ENCODE measurements at places on chromosomes 5 and 9. TPM values are rescaled to one million over a fixed set of nuclear protein-coding genes. Genes with fewer than 3 reads are reported as not detected.

GRCh38 chr9:89498852-89499480 lies 1.1 kb upstream of the SEMA4D start:
- no peak overlapping the region for H3K27ac ChIP-seq
- H3K4me3 ChIP-seq: no peak overlapping the region
- H3K4me1 ChIP-seq: peaks cover 14% of the 10 kb centered on the region
- DNase-seq: no peak
- no peaks in the 10 kb centered on the region for H3K36me3 ChIP-seq

DNA sequence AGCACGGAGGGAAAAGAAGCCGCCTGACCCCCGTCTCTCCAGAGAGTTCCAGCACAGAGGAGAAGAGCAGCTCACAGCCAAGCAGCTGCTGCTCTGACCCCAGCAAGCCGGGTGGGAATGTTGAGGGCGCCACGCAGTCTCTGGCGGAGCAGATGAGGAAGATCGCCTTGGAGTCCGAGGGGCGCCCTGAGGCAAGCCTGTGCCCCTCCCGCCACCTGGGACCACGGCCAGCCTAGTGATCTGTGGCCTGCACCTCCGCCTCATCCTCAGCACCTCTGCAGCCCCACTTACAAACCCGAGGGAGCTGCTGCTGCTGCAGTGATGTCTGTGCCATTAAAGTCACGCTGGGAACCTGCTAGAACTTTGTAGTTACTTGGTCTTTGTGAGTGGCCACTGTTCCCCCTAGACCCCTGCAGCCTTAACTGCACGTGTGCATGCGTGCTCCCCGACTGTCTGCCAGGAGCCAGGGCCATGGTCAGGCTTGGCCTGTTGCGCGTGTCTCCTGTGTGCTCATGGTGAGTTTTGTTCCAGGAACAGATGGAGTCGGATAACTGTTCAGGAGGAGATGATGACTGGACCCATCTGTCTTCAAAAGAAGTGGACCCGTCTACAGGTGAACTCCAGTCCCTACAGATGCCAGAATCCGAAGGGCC lies 12.5 kb downstream of the SQSTM1 start:
- no peaks in the 10 kb centered on the region for H3K27me3 ChIP-seq
- DNase-seq: no peak
- no peak overlapping the region for H3K27ac ChIP-seq
- H3K4me1 ChIP-seq: peaks cover 18% of the 10 kb centered on the region
- H3K4me3 ChIP-seq: no peak overlapping the region

- H3K36me3 ChIP-seq: no peaks in the 10 kb centered on the region
- no peaks in the 10 kb centered on the region for H3K27me3 ChIP-seq
- DNase-seq: no peak
- H3K4me1 ChIP-seq: peaks cover 13% of the 10 kb centered on the region
Measured at GRCh38 chr9:110126986-110127864, 80.7 kb downstream of the C9orf152 start.

DNA sequence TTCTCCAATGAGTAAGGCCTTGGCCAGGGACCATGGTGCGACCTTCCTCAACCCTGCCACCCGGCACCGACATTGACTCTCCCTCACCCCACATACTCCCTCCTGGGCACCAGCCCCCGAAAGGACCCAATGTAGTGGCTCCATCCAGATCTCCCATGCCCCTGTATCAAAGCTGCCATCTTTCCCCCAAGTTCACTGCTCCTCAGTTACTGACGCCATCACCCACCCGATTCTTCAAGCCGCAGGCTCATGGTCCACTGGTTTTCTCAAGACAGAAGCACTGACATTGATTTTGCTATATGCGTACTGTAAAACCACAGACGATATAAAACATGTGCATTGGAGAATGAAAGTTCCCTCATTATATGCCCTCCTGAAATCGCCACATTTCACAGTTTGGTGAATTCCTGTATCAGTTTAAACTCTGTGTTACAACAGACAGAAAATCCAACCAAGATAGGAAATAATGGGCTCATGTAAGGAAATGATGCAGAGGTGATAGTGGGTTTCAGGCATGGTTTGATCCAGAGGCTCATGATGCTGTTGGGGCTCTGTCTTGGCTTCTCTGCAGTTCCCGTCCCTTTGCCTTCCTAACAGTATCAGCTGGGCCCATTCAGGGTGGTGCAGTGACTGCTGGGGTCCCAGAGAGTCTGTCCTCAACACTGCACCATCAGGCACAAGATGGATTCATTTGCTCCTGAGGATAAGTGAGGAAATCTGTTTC lies 207.3 kb upstream of the IER5L start:
- no peaks in the 10 kb centered on the region for H3K27me3 ChIP-seq
- DNase-seq: no peak
- H3K4me1 ChIP-seq: peaks cover 28% of the 10 kb centered on the region
- no peak overlapping the region for H3K27ac ChIP-seq

- no peak overlapping the region for H3K4me3 ChIP-seq
- no peaks in the 10 kb centered on the region for H3K4me1 ChIP-seq
- no peaks in the 10 kb centered on the region for H3K27me3 ChIP-seq
- no peak for DNase-seq
- no peak overlapping the region for H3K27ac ChIP-seq
Measured at GRCh38 chr5:176606032-176606431, 3.9 kb downstream of the GPRIN1 start.

- H3K27me3 ChIP-seq: no peaks in the 10 kb centered on the region
- no peaks in the 10 kb centered on the region for H3K36me3 ChIP-seq
- H3K27ac ChIP-seq: no peak overlapping the region
- H3K4me3 ChIP-seq: no peak overlapping the region
- H3K4me1 ChIP-seq: no peaks in the 10 kb centered on the region
Measured at GRCh38 chr5:180155365-180155926, 53.6 kb downstream of the RASGEF1C start.

DNA sequence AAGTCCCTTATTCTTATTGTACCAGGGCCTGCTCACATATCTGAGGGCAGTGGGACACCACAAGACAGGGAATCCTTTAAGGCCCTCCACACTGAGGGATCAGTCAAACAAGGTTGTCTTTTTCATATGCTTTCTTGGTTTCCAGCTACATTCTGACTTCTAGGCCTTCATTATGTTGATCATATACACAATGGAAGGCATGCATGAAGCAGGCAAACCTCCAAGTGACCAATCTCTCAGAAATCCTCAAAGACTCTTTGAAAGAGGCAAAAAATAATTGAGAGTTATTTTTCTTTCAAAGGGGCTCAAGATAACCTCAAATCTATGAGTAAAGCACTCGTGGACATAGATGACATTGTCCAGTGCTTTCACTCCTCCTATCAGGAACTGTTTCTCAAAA lies 1195.9 kb upstream of the ACO1 start:
- DNase-seq: no peak
- no peaks in the 10 kb centered on the region for H3K36me3 ChIP-seq
- no peaks in the 10 kb centered on the region for H3K4me1 ChIP-seq
- H3K27ac ChIP-seq: no peak overlapping the region
- H3K27me3 ChIP-seq: no peaks in the 10 kb centered on the region

GRCh38 chr5:95384485-95385213 lies 6.5 kb upstream of the FAM81B start:
- H3K4me3 ChIP-seq: no peak overlapping the region
- H3K4me1 ChIP-seq: no peaks in the 10 kb centered on the region
- H3K36me3 ChIP-seq: no peaks in the 10 kb centered on the region

GRCh38 chr9:109283012-109283411 lies 37.8 kb downstream of the EPB41L4B start:
- H3K4me3 ChIP-seq: no peak overlapping the region
- H3K27me3 ChIP-seq: no peaks in the 10 kb centered on the region
- H3K27ac ChIP-seq: no peak overlapping the region

- no peak for DNase-seq
- no peak overlapping the region for H3K4me3 ChIP-seq
- H3K4me1 ChIP-seq: no peaks in the 10 kb centered on the region
- no peaks in the 10 kb centered on the region for H3K27me3 ChIP-seq
- peaks cover 33% of the 10 kb centered on the region for H3K36me3 ChIP-seq
- no peak overlapping the region for H3K27ac ChIP-seq
Measured at GRCh38 chr9:131477367-131477766, 25.4 kb upstream of the POMT1 start.

DNA sequence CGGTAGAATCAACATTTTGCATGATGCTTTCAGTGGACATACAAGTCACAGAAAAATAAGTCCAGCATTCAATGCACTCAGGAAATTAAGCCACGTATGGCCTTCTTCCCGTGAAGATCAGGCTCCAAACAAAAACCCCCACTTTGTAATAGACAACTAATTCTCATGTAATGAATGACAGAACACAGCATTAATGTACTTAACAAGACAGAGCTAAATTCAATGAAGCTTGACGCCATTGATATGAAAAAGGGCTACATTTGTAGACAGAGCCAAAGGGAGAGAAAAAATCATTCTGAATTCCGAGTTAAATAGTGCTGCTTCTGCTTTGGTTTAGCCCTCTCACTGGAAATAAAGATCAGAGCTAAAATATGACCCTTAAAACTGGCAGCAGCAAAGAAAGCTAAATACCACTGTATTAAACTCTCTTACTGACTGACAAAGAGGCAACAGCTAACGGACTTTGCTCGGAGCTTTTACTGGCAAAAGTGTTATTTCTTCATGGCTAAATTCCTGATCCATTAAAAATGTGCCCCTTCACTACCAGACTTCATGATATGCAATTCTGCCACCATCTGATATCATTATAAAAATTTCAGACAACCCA lies 250.5 kb downstream of the BNC2 start:
- no peak overlapping the region for H3K27ac ChIP-seq
- H3K4me1 ChIP-seq: no peaks in the 10 kb centered on the region
- no peak for DNase-seq

DNA sequence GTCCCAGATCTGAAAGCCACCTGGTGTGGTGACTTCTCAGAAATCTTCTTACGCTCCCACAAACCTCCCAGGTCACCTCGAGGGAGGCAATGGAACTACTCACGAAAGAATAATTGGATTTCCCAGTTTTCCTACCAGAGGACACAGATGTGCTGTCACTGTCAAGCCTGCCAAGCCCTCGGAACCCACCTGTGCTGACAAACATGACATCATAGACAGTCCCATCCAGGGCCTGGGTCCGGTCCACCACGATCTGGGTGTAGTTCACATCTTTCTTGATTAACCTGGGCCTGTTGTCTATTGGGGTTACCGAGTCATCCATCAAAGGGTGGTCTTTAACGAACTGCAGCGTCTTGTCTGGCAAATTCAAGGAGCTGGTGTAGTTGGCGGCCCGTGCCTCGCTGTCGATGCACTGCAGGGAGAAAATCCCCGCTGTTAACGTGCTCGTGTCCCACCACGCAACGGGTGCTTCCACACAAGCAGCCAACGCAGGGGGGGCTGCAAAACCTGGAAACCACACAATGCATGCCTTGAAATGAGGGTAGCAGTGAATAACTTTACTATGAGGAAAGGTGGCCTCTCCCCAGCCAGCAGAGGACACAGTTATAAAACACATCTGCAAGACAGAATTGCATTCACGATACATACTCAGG lies 69.0 kb downstream of the SECISBP2 start:
- peaks cover 25% of the 10 kb centered on the region for H3K4me1 ChIP-seq
- H3K36me3 ChIP-seq: no peaks in the 10 kb centered on the region
- no peak for DNase-seq
- no peak overlapping the region for H3K27ac ChIP-seq

DNA sequence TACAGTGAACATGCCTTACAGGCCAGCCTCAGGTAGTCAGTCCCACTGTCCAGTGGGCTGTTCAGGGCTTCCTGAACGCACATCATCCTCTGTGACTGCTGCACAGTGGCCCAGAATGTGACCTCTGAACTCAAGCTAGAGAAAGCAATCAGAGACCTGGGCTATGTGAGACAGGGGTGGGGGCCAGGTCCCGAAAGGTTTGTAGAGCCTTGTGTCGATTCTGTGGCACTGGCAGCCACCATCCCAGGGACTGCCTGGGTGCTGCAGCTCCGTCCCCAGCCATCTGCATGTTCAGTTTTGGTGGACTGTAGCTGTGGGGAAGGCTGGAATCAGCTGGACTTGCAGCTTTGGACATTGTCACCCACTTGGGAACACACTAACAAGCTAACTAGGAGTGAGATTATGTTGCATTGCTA lies 47.7 kb downstream of the MVB12B start:
- no peak overlapping the region for H3K4me3 ChIP-seq
- no peak for DNase-seq
- no peaks in the 10 kb centered on the region for H3K27me3 ChIP-seq
- H3K36me3 ChIP-seq: no peaks in the 10 kb centered on the region

DNA sequence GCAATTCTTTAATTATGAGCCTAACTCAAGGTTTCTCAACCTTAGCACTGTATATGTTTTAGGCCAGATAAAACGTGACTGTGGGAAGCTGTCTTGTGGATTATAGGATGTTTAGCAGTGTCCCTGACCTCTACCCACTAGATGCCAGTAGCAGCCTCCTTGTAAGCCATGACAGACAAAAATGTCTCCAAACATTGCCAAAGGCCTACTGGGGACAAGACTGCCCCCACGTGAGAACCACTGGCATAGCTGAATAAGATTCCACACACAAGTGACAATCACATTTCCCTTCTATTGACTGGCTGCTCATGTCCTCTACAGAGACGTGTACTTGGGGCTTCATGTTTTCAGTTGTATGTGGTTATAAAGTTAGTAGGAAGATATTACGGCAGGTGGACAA lies 55.4 kb downstream of the GOLM1 start:
- peaks cover 15% of the 10 kb centered on the region for H3K4me1 ChIP-seq
- H3K27ac ChIP-seq: no peak overlapping the region
- no peak for DNase-seq
- H3K4me3 ChIP-seq: no peak overlapping the region
- no peaks in the 10 kb centered on the region for H3K36me3 ChIP-seq

- H3K4me3 ChIP-seq: no peak overlapping the region
- no peak overlapping the region for H3K27ac ChIP-seq
- no peak for DNase-seq
- H3K36me3 ChIP-seq: no peaks in the 10 kb centered on the region
- H3K27me3 ChIP-seq: no peaks in the 10 kb centered on the region
Measured at GRCh38 chr9:81132796-81133195, 556.6 kb downstream of the TLE1 start.

- no peak for DNase-seq
- peaks cover 29% of the 10 kb centered on the region for H3K4me1 ChIP-seq
- no peak overlapping the region for H3K27ac ChIP-seq
- H3K36me3 ChIP-seq: no peaks in the 10 kb centered on the region
Measured at GRCh38 chr5:75460532-75460931, 50.9 kb downstream of the CERT1 start.

- no peaks in the 10 kb centered on the region for H3K36me3 ChIP-seq
- H3K4me1 ChIP-seq: no peaks in the 10 kb centered on the region
- H3K4me3 ChIP-seq: no peak overlapping the region
- no peak for DNase-seq
Measured at GRCh38 chr5:78727786-78728761, 79.5 kb upstream of the LHFPL2 start.

DNA sequence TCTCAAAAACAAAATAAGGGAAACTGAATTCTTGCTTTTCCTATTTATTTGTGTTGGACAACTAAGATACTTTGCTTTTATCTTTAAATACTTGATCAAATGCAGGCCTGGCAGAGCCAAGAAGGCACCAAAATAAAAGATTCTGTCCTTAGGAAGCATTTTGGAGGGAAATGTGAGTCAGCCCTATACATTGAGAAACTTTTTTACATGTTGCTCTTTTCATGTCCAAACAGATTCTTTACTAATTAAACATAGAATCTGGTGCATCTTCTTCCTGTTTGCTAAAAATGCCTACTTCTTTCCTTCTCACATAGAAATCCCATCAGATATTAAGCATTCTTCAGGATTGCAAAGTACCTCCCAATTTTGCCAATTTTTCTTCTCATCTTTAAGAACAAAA lies 1160.4 kb downstream of the EFNA5 start:
- no peaks in the 10 kb centered on the region for H3K4me1 ChIP-seq
- H3K27ac ChIP-seq: no peak overlapping the region
- no peaks in the 10 kb centered on the region for H3K27me3 ChIP-seq
- no peak for DNase-seq

TMEFF1 gene
- not detected for total RNA-seq

CDC42SE2 gene
- 23.4 TPM for total RNA-seq

FOXD4L5 gene
- total RNA-seq: not detected

MARCOL gene
- total RNA-seq: not detected

CD72 gene
- 3.9 TPM for total RNA-seq

ELAVL2 gene
- not detected for total RNA-seq

REXO4 gene
- total RNA-seq: 15.6 TPM

AOPEP gene
- total RNA-seq: 224 TPM
